ENCODE measurements at places on chromosomes 16 and 17. TPM values are rescaled to one million over a fixed set of nuclear protein-coding genes. Genes with fewer than 3 reads are reported as not detected.

The RHOT2 gene
- 95.9 TPM for total RNA-seq

DNA sequence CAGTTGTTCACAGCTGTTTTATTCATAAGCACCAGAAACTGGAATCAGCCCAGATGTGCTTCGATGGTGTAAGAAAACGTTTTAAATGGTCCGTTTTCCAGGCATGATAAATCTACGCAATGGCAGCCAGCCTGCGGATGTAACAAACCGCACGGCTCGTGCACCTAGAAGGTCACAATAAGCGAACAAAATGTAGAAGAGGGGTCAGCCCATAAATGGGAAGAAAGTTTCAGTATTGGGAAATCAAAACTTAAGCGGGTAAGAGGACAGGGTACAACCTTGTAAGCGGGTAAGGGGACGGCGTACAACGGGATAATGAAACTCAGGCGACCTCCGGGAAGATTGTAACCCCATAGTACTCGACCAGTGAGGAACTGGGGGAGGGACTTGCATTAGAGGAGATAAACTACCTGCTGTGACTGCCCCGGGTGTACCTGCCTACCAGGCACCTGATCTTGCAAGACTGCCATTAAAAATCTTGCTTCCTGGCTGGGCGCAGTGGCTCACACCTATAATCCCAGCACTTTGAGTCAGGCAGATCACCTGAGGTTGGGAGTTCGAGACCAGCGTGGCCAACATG is 66.6 kb downstream of the ANKRD11 start:
- DNase-seq = no peak

The LGALS9B gene
- total RNA-seq = not detected

GRCh38 chr16:27123795-27124409 is 57.2 kb downstream of the C16orf82 start:
- no peak for DNase-seq

- no peak for DNase-seq
Observed at GRCh38 chr16:3173892-3174617, 13.9 kb upstream of the OR1F1 start.

The ICAM2 gene
- total RNA-seq = 38.2 TPM

All from sciatic nerve (tissue), 2 donors.